ENCODE measurements at places on chromosomes 11 and 22.
A peak's percentile ranks its signal among the peaks of the same experiment; 100 is the strongest.

DNA sequence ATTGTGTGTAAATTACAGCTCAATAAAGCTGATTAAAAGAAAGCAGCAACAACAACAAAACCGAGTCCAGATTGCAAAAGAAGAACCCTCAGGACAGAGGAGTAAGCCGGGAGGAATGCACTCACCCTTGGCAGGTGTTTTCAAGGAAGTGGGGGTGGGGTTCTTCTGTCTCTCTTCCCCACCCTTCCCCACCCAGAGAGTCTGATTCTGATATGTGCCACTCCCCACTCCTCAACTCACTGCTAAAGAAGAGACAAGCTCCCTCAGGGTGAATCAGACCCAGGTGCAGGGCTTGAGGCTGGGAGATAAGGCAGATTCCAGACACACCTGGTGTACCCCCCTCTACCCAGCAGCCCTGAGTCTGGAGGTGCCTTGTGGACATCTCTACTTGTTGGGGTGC lies 38.4 kb upstream of the PHF21A start:
- peak; percentile 99 for DNase-seq

- no peak for DNase-seq
Measured at GRCh38 chr11:16299390-16299789, 57.0 kb downstream of the SOX6 start.

GRCh38 chr11:1052133-1053011 lies 15.9 kb upstream of the MUC6 start:
- no peak for DNase-seq

DNA sequence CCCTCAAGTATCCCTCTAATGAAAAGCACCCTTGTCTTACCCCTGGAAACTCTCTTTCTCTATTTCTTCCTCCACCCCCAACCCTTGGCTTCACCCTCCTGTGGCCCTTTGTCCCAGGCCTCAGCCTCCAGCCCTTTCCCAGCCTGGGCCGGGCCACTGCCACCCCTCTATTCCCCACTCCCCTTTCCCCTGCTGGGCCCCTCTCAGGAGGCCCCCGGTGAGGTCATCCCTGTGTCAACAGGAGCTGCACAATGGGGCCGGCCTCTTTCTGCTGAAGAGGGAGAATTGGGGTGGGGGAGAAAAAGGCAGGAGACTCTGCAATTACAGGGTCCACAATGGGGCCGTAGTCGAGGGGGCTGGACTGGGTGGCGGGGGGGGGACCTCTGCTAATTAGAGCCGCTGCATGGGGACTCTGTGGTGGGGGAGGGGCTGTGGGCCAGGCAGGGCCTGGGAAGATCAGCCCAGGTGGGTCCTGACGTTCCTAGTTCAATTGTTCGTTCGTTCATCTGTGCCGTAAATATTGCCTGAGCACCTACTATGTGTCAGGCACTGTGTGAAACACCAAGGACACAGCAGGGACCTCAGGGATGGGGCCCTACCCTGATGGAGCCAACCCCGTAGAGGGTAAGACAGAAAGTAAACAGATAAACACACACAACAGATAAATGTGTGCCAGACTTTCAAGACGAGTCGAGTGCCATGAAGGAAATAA lies 18.5 kb upstream of the MPPED1 start:
- no peak for DNase-seq

GRCh38 chr22:28589102-28589750 lies 90.4 kb downstream of the TTC28 start:
- no peak for DNase-seq

GRCh38 chr22:39181778-39182177 lies 29.3 kb upstream of the CBX7 start:
- no peak for DNase-seq

DNA sequence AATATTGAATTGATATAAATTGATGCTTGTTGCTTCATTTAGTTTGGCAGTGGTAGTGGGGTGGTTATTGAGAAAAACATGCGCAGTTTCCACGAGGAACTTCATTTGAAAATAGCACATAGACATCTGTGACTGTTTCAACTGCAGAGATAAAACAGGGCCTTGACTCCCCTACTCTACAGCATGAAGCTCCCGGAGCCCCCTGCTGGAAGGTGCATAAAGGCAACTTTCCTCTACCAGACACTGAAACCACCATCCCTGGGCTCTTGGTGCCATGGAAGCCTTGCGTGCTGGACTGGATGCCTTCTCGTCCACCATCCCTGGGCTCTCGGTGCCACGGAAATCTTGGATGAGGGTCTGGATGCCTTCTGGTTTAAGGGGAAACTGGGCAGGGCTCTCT lies 195.9 kb downstream of the CSNK2A3 start:
- DNase-seq = no peak

DNA sequence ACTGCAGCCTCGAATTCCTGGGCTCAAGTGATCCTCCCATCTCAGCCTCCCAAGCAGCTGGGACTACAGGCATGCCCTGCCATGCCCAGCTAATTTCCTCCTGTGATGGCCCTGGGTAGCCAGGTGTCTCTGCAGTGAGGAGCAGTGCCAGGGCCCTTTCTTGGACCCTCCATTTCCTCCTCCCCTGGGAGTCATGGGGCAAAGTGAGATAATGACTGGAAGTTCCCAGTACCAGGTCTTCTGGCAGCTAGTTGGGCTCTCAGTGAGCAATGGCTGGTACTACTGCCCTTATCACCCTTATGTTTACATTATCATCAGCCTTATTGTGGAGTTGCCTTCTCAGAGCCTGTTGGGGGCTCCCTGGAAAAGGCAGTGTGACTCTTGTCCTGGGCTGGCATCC lies 17.6 kb downstream of the DAGLA start:
- DNase-seq = no peak

DNA sequence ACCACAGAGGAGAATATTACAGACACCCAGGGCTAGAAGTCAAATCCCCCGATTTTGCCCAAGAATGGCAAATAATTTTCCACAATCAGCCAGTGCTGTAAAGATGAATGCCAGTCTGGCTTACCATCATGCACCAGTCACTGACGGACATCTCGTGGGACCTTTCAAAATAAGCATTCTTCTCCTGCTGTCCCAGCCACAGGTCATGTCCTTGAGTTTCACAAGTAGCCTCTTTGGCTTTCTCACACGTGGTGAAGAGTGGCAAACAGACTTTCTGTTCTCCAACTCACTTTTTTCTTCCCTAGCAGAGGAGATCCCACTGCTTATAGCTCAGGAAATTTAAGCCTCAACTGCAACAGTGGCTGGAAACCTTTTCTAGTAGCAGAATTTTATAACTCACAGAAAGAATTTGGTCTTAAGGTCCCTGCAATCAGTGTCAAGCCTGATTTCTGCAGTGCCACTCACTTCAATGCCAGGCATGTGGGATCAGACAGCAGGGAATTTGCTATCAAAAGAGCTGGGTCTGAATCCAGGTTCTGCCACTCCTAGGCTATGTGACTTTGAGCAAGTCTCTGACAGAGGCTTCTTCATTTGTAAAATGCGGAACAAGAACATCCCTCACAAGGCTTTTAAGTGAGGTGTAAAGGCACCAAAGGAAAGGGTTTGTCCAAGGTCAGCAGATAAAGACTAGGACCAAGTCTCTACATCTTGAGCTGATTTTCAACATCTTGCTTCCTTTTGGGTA lies 3.6 kb downstream of the PIK3IP1 start:
- DNase-seq = no peak

- DNase-seq = no peak
Measured at GRCh38 chr11:86014221-86014620, 54.7 kb downstream of the PICALM start.

DNA sequence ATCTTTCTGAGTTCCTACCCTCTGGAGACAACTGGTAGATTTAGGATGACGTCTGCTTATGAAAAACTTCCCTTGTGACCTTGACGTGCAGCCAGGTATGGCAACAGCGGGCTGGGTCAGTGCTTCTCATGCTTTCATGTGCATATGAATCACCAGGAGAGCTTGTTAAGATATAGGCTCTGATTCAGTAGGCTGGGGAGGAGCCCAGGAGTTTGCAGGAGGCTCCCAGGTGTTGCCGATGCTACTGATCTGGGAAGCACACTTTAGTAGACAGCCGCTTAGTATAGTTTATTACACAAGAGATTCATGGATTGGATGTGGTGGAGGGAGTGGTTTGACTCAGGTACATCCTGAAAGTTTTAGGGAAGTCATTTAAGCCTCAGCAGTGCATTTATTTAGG lies 23.8 kb downstream of the DIXDC1 start:
- DNase-seq = peak; percentile 100

DNA sequence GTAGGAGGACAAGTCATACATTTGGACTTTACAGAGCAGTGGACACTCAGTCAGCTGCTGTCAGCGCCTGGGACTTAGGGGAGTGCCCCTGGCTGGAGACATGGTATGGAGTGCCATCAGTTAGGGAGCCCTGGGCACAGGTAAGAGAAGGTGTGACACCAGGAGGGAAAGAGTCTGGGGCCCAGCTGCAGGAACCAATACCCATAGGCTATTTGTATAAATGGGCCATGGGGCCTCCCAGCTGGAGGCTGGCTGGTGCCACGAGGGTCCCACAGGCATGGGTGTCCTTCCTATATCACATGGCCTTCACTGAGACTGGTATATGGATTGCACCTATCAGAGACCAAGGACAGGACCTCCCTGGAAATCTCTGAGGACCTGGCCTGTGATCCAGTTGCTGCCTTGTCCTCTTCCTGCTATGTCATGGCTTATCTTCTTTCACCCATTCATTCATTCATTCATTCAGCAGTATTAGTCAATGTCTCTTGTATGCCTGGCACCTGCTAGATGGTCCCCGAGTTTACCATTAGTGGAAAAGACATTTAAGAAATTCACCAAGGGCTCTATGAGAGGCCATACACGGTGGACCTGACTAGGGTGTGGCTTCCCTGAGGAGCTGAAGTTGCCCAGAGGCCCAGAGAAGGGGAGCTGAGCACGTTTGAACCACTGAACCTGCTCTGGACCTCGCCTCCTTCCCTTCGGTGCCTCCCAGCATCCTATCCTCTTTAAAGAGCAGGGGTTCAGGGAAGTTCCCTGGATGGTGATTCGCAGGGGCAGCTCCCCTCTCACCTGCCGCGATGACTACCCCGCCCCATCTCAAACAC lies 850 bp upstream of the MIF start:
- DNase-seq = no peak

DNA sequence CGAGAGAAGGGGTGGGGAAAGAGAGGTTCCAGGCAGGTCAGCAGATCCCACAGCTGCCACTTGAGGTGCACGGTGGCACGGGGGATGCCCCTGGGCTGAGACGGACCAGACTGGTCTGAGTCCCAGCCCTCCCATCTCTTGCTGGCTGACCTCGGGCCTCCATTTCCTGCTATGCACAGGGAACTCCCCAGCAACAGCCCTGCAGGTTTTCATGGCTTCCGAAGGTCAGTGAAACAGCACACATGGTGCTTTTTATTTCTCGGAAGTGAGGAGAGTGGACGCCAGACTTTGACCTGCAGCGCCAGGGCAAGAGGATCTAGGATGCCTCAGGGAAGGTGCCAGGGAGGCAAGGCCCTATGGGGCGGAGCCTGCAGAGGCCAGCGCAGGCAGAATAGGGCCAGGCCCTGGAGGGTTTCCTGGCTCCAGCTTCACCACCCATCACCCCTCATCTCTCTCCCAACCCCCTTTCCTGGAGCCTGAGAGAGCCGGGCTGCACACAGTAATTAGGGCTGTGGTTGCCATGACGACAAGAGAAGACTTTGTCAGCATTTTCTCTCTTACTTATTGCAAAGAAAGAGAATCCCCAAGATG lies 29.5 kb downstream of the SLC22A12 start:
- no peak for DNase-seq

DNA sequence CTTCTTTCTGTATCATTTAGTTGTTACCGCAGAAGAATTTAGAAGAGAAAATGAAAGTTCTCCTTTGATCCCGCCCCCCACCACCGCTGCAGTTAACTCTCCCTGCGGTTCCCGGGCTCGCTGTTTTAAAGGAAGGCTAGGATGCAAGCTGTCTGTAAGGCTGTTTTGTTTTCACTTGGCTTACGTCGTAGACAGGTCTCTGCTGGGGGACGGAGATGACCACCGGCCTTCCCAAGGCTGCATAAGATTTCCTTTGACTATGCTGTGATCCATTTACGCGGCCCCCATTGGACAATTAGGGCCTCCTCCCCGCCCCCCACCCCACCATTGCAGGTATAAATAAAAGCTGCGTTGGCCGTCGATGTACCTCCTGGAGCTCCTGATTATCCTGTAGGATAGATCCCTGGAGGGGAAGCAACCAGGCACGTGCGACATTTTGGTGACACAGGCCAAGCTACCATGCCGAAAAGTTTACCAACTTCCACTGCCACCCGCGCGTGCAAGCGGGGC lies 1.4 kb upstream of the CPT1A start:
- no peak for DNase-seq

- peak; percentile 32 for DNase-seq
Measured at GRCh38 chr22:39674536-39674935, 104.0 kb downstream of the CACNA1I start.

DNA sequence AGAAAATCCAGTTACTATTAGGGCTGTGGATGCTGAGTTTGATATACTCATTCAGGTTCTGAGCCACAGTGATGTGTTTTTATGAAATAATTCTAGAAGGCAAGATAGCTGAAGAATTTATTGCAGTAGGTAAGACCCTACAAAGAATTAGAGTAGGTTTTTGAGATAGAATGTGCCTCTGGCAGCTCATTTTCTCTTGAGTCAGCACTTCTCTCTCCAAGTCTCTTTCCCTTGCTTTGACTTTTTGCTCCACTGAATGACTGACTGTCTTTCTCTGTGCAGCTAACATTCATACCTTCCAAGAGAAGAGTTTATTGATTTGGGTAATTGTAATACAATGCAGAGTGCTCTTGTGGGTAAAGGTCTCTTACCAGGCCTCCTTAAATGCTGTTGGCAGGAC lies 48.0 kb upstream of the C11orf87 start:
- no peak for DNase-seq

GRCh38 chr11:23406131-23406819 lies 546.0 kb upstream of the CCDC179 start:
- DNase-seq = no peak

All from foreskin keratinocyte (primary cell).